NK-92 treated with Interleukin-12 subunit alpha and Interleukin-12 subunit beta, amount 100 ng/mL, for 24 hours (cell line): ENCODE measurements at places on chromosomes 5 and 9.

DNA sequence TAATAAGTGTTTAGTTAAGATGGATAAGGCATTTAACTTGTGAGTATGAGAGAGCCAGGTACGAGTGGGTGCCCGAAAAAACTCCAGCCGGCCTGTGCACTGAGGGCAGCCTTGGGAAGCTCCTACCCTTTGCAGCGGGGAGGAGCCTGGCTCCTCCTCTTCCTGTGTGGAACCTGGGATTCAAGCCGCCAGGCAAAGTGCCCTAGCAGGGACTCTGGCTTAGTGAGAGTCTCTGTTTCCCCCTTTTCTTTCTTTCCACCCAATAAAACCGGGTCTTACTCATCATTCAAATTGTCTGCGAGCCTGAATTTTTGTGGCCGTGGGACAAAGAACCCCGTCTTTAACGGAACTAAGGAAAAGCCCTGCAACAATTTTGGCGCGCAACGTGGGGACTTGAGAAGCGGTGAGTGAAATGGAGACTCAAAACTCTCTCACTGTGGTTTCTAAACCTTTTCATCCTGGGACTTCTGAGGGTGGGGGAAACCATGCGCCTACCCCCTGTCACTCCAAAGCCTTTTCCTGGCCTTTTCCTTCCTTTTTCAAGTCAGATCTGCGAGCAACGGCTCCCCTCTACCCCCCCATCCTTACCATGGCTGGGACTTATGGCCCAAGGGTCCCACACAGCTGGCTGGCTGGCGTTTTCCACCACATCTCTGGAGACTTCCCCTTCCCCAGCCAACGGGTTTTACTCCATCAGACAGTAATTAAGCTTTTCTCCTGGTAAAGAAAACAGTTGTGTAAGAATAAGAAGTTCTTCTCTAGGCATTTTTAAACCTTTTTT, 535.7 kb upstream of the ACO1 start:
- no peak for DNase-seq

DNA sequence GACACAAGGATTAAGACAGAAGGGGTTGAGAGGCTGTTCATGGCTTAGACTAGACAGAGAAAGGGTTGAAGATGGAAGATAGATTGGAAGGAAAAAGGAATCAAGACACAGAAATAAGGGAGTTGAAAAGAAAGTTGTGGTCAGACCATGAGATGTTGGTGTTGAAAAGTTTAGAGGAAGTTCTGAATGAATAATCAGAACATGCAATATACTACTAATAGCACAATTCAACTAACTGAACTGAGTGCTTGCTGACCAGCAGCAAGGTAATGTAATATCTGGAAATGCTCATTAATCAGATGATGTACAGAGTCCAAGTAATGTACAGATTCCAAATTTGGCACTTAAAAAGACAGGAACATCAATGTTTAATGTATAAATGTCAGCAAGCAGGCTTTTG, 10.6 kb upstream of the NNT start:
- no peak for DNase-seq

DNA sequence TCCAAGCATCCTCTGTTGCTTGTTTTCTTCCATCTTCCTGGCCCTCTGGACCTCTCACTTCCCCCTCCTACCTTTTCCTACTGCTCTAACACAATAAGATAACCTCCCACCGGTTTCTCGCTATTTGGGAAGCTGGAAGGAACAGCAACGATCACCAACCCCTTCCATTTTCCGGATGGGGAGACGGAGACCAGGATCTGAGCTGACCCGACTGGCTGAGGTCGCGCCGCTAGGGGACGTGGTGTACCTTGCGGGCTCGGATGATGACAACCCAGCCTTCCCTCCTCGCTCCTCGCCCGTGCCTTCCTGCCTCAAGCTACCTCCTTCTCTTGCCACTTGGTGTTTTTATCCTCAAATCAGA, 1.9 kb downstream of the LPAR1 start:
- DNase-seq: no peak

DNA sequence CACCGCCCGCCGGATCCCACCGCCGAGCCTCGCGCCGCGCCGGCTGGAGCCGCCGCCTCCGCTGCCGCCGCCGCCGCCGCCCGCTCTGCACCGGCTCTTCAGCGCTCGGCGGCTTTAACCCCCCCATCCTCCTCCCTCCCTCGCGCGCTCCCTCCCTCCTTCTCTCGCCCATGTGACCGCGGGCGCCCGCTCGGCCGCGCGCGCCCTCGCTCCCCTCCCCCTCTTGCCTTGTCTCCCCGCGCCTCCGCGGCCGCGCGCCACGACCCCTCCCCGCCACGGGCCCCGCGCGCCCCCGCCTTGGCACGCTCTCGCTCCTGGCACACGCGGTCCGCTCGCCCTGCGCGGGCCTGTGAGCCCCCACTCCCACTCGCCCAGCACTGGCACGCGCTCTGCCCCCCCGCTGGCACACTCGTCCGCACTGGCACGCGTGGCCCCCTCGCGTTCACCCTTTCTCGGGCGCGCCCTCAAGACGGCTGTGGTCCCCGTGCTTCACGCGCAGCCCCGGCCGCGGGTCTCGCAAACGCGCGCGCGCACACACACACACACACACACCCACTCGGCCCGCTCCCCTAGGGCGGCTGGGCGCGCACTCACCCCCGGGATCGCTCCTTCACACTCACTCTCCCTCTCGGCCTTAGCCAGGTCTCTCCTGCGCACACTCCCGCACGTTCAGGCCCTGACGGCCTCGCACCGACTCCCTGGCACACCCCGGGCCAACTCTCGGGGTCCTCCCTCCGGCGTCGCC, at the start of gene CNTFR:
Gene CNTFR (minus strand): TSS at position 89 of the 745 bp plus-strand sequence. CDS start 20,743 bp downstream, outside the sequence.
- no peak for DNase-seq

GRCh38 chr5:14410394-14411201, 171.0 kb upstream of the OTULINL start:
- no peak for DNase-seq

DNA sequence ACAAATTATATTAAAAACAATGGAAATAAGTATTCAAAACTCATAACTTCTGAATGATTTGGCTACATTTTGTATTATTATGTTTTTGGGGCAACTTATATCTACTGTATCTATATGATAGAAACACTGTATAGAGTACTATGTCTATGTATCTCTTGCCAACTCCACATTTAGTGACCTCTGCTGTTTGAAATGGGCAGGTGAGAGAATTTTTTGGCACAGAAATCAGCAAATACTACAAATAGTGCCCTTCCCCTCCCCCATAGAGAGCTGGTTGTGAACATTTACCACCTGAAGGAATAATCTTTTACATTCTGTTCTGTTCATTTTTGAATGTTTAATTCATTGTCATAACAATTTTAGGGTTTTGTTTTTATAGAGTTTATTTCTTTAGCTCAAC, 545.3 kb downstream of the PDE4D start:
- DNase-seq: no peak

DNA sequence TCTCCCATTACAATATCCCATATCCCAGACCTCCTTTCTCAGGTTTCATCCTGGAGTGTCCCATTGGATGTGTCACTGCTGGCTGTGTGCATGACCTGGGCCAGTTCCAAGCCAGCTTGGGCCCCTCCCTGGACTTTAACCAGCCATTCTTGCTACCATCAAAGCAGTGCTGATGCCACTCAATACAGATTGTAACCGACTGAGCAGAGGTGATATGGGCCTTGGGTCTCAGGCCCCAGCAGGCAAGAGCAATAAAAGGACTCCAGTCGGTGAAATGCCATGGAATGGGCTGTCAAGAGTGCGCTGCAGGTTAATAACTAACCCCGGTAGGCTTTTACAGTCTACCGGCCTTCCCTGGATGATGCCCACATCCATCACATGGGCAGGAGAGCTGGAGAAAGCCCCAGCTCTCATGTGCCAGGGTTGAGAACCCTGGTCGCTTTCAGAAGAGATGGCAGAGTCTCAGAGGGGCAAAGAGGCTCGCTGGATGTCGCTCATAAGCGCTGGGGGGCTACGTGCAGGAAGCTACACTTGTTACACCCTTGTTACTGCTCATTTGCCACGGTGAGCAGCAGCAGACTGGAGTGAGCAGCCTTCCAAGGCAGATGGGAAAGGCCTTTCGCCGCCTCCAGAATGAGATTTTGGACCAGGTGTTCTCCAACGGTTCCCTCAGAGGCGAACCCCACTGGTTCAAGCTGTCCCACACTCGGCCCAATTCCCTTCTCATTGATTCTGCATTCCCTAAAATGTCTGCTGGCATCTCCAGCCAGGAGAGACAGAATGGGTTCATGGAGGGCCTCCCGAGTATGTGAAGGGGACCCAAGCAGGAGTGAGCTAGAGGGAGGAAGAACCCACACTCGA, 13.2 kb downstream of the EPB41L4B start:
- DNase-seq: no peak

- peak; percentile 28 for DNase-seq
Observed at GRCh38 chr5:123937230-123937629, 425.3 kb downstream of the CSNK1G3 start.

GRCh38 chr5:35304291-35304690, 74.0 kb upstream of the PRLR start:
- no peak for DNase-seq

GRCh38 chr5:22431840-22432239, 421.3 kb downstream of the CDH12 start:
- DNase-seq: no peak

- DNase-seq: no peak
Observed at GRCh38 chr5:75088648-75089047, 36.3 kb upstream of the GCNT4 start.

- DNase-seq: no peak
Observed at GRCh38 chr5:61303346-61303745, 28.7 kb upstream of the ZSWIM6 start.

- DNase-seq: no peak
Observed at GRCh38 chr9:93533863-93534262, 42.5 kb upstream of the PHF2 start.

DNA sequence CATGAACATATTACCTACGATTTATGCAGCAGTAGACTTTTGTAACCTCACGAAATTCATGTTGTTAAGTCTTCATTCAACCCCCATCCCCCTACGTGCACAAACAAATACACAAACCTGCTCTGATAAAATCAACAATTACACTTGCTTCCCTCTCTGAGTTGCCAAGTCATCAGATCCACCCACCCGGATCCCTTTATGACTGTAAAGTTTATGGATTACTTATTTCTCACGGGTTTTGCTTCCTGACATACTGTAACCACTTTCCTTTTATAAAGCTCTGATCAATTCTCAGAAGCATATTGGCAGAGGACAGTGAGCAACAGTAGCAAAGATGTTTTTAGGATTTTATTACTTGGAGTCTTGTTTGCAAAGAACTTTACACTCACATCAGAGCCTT, 70.5 kb downstream of the MLLT3 start:
- no peak for DNase-seq

- DNase-seq: no peak
Observed at GRCh38 chr9:135811801-135812200, 95.5 kb downstream of the CAMSAP1 start.

DNA sequence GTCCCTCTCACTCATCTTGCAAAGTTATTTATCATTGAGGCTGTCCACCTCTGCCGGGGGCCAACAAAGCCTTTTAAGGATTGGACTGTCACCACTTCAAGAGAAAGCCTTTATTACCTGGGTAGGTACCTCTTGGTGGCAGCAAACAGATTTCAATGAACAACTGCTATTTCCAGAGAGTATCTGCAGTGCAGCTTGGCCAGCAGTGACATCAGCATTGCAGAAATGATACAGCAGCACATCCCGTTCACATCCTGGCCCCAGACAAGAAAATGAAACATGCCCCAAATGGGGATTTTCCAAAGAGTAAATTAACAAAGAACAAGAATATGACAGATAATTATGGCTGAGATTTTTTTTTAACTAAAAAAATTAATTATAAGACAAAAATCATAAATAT, 2.3 kb upstream of the SPATA6L start:
- no peak for DNase-seq

DNA sequence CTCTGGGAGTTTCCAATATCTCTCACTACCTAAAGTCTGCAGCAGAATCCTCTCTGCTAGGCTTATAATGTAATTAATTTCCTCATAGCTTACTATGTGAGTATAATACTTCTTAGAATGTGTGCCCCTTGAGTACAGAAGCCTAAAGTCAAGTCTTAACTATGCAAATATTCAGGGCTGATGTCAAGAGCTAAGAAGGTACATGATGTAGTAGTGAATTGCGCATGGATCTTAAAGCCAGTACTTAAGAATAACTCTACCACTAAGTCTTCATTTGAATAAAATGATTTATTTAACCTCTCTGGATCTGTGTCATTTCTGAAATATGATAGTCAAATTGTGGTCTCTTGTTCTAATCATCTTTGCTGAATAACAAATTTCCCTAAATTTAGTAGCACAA, 442.9 kb downstream of the DTWD2 start:
- no peak for DNase-seq

- DNase-seq: no peak
Observed at GRCh38 chr9:91489361-91489899, 65.8 kb upstream of the NFIL3 start.

DNA sequence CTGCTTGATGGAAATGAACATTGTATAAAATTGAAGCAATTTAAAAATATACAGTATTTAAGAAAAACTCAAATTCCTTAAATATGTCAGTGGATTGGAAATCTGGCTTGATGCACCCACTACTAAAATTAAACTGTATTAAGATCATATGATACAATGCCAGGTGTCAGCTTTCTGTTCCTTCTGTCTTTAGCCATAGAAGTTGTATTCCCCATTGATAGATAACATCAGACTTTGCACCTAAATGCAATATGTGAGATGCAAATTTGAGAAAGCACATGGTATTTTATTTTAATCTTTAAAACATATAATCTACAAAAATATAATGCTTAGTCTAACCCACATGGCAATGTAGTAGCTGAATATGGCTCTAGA, 697.4 kb upstream of the WWC1 start:
- no peak for DNase-seq

- DNase-seq: no peak
Observed at GRCh38 chr5:160029004-160029403, 20.1 kb downstream of the TTC1 start.

GRCh38 chr5:81922854-81923279, 49.0 kb upstream of the ATG10 start:
- DNase-seq: no peak

DNA sequence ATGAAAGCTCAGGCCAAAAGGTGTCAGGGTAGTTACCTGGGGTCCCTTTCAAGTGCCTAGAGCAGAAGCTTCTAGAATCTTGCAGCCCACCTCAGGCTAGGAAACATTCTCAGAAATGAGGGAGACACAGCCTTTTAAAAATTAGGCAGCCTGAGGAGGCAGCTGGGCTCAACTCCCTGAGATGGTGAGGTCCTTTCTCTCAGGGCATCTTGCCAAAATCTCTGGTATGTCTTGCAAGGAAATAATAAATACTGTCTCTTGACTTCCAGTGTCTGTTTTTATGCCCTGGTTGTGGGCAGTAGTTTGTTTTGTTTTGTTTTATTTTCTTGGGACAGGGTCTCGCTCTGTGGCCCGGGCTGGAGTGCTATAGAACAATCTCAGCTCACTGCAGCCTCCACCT, 100.9 kb upstream of the APC start:
- no peak for DNase-seq

GRCh38 chr9:71472400-71472799, 295.9 kb downstream of the CEMIP2 start:
- DNase-seq: no peak
